ENCODE measurements at places on chromosomes 5 and 9.
A peak's percentile ranks its signal among the peaks of the same experiment; 100 is the strongest.

- no peak for DNase-seq
Observed at GRCh38 chr5:164300295-164300694, 794.9 kb downstream of the MAT2B start.

DNA sequence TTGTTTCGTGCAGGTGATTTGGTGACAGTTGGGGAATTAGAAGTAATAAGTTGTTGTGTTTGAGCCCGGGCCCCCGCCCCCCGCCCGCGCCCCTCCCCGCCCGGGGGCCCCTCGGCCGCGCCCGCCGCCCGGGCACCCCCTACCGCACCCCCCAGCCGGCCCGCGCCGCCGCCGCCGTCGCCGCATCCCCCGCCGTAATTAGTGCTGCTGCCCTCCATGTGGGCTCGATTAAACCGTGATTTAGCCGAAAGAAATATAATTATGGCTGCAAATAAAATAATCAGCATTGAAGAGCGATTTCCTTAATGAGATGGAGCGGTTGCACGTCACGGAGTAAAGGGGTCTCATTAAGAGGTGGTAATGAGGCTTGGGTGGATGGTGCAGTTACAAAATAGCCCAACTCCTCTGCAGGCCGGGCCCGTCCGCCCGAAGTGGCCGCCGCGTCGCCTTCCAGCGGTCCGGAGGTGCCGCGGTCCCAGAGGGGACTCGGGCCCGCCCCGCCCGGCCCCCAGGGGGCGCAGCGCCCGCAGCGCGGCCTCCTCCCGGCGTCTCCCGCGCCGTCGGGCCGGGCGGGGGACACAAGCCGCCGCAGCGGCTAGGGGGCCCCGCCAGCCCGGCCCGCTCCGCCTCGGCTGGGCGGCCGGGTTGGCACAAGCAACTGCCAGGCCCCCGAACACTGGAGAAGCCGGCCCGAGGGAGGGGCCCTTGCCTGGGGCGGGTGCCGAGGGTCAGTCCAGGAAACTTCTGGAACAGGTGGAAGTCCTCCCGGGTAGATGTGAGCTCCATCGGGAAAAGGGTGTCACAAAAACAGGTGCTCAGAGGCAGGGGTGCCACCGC lies 6.9 kb upstream of the OTP start:
- DNase-seq = no peak

DNA sequence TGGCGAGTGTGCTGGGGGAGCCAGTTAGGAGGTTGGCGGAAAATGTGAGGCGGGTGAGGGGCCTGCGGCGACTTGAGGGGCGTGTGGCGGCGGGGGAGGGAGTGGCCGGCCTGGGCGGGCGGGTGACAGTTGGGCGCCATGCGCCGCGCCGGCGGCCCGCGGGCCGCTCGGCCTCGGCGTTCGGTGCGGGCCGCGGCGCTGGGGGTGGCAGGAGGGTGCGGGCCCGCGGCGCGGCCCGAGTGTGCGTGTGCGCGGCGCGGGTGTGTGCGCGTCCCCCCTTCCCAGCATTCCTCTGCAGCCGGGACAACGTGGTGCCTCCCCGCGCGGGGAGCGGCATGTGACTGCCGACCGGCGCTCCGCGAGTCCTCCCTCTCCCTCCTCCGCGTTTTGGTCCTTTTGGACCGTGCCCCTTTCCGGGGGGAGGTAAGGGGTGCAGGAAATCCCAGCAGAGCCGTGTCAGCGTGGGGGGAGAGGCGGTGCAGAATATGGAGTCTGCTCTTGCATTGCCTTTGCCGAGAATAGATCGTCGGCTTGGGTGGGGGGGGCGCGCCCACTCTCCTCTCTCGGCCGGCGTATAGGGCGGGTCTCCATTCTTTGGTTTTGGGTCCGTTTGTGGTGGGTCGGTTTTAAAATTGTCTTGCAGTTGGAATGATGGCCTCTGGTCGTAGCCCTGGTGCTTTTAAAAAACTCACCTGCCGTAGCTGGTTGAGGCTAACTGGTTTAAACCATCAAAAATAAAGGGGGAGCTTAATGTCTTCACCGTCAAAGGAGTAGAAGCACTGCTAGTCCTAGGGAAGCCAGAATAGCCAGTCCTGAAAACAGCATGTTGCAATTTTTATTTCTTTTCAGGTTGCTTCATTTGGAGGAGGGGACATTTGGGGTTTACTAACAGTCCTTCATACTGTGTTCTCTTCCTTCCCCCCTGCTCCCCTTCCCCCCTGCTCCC lies 2.0 kb downstream of the LARP1 start:
- DNase-seq = peak; percentile 41

GRCh38 chr5:125109293-125109692 lies 362.9 kb upstream of the ZNF608 start:
- no peak for DNase-seq

- no peak for DNase-seq
Observed at GRCh38 chr9:135165756-135166519, 78.5 kb downstream of the OLFM1 start.

GRCh38 chr5:149788964-149789363 lies 58.9 kb downstream of the PPARGC1B start:
- no peak for DNase-seq

DNA sequence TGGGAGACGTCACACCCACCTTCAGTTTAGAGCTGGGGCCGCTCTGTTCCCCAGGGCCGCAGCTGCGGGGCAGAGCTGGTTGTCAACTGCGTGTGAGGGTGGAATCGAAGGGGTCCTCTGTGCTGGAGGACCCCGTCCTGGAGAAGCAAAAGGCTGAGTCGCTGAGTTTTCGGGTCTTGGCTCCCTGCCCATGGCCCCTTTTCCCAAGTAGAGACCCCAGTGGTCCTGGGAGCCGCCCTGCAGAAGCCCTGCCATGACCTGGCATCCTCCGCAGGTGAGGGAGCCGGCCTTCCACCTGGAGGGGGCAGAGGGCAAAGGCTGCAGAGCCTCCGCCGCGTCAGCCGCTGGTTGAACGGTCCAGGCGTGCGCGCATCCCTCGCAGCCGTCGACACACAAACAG lies 90.4 kb upstream of the COL5A1 start:
- no peak for DNase-seq

DNA sequence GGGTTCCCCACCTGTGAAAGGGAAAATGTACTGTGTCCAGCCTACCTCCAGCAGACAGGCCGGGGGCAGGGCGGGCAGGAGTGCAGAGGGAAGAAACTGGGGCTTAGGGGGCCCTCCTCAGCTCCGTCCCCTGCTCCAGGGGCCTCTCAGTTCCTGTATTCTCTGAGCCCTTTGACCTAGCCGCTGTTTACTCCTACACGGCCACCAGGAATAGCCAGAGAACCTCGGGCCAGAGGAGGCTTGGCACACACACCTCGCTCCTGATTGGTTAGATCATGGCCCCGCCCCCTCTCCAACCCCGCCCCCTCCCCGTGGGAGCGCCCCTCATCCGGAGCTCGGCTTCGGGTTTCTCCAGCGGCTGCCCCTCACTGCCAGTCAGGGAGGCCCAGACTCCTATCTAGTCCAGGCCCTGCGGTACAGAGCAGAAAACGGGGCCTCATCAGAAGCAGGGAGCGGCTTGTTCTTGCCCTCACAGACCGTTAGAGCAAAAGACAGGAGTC lies 2.2 kb downstream of the ST6GALNAC6 start:
- DNase-seq = peak; percentile 53

DNA sequence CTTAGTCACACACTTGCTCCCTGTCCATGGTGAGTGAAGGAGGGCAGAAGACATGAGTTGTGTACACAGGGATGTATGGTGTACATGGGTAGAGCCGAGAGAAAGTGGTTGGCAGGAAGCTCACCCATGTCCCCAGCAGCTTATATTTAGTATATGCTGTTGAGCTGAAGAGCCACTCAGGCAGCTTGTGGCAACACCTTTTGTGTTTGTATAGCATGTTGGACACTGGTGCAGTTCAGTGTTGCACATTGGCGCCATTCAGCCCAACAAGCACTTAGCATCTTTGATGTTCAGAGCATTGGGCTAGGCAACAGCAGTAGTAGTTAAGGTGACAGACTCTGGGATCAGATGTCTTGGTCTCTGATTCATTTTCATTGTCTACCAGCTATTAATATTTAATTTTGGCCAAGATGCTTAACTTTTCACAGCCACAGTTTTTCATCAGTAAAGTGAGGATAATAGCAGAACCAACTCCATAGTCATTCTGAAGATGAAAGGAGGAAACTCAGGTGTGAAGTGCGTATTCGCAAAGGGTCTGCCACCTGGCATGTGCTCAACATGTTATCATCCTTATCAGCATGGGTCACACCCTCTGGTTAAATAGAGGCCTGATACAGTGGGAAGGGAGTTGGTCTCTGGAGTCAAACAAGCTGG lies 184.8 kb downstream of the NR3C1 start:
- no peak for DNase-seq

- DNase-seq = no peak
Observed at GRCh38 chr5:103829585-103829984, 267.0 kb upstream of the NUDT12 start.

- DNase-seq = no peak
Observed at GRCh38 chr9:90188656-90189055, 454.0 kb downstream of the DIRAS2 start.

DNA sequence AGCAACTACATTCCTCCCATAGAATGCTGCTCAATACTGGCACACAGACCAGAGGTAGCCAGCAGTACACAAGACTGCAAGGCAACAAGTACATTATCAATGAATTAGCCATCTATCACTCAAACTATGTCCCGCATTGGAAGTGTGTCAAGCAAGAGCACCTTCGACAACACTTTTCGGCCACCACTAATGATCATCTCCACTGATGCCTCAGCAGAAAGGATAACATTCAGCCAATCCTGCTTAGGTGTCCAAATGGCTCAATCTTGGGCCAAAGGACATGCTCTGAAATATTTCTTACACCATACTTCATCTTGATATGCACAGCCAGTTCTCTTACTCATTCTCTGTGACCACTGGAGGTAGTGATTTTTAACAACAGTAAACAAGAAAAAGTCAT lies 25.0 kb downstream of the SKP1 start:
- DNase-seq = no peak

- DNase-seq = no peak
Observed at GRCh38 chr5:81739291-81739690, 11.6 kb downstream of the SSBP2 start.

GRCh38 chr5:134171972-134172371 lies 4.8 kb downstream of the SKP1 start:
- no peak for DNase-seq

DNA sequence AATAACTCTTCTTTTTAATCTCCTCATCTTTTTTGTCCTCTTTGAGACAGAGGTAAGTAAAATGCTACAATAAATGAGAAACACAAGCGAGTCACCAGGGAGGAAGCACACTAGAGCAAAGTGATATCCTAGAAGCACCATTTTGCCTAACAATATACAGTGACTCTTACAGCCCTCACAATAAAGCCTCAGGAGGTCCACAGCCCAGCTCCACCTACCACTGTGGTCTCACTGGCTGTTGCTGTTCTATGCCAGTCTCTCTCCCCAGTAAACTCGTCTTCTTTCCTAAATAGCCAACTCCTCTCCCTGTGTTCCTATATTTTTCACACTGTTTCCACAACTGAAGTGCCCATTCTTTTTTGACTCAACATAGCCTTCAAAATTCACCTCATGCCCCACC lies 44.3 kb downstream of the TNFSF15 start:
- no peak for DNase-seq

Data from HCEC 1CT (cell line).